Stimulated activated CD4-positive, alpha-beta T cell treated with anti-CD3 and anti-CD28 coated beads, Interleukin-15, amount 100 ng/mL, for 48 hours (primary cell): ENCODE measurements at places on chromosomes 3 and 15.

GRCh38 chr3:123285931-123286307, 84.2 kb downstream of the SEC22A start:
- no peak for DNase-seq

DNA sequence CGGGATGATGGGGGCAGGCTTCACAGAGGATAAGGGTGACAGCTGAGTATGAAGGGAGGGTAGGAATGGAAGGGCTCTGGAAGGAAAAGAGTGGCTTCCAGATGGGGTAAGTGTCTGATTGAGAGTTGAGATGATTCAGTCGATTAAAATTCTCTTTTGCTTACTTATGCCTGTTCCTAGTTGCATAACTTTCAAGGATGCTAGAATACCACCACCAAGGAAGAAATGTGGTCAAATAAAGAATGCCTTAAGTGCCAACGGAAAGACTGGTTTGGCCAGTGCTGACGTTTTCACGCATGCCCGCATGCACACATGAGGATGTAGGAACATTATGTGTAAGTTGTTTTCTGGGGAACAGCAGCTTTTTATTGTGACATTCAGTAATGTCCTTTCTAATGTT, 263.4 kb upstream of the WNT5A start:
- no peak for DNase-seq

DNA sequence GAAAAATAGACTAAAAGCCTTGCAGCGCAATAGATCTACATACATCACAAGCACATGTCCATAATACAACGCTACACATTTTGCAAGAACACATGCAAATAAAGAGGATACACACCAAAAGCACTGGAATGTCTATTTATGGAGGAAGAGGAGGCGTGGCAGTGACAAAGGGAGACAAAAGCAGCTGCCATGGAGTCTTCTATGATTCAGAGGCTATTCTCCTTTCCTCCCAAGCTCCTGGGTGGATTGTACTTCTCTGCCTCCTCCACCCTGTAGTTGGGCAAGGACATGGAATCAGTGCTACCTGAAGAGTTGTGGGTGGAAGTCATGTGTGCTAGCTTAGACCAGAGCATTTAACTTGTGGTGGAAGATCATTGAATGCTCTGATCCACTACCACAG, 57.9 kb upstream of the ABHD2 start:
- no peak for DNase-seq

- DNase-seq = no peak
Observed at GRCh38 chr3:130582457-130583153, 65.6 kb downstream of the COL6A6 start.

- DNase-seq = no peak
Observed at GRCh38 chr3:81164806-81165205, 596.6 kb downstream of the GBE1 start.

- no peak for DNase-seq
Observed at GRCh38 chr3:61526308-61526707, 35.1 kb upstream of the PTPRG start.
